ACHN (cell line): ENCODE measurements at places on chromosomes 4 and X.
A peak's percentile ranks its signal among the peaks of the same experiment; 100 is the strongest.

GRCh38 chr4:15381806-15382338 lies 46.0 kb upstream of the C1QTNF7 start:
- DNase-seq: no peak

GRCh38 chr4:176066757-176067156 lies 1.1 kb downstream of the WDR17 start:
- DNase-seq: no peak

GRCh38 chr4:168679819-168680218 lies 183.0 kb downstream of the PALLD start:
- DNase-seq: no peak

GRCh38 chr4:968221-968620 lies 5.1 kb downstream of the DGKQ start:
- no peak for DNase-seq

DNA sequence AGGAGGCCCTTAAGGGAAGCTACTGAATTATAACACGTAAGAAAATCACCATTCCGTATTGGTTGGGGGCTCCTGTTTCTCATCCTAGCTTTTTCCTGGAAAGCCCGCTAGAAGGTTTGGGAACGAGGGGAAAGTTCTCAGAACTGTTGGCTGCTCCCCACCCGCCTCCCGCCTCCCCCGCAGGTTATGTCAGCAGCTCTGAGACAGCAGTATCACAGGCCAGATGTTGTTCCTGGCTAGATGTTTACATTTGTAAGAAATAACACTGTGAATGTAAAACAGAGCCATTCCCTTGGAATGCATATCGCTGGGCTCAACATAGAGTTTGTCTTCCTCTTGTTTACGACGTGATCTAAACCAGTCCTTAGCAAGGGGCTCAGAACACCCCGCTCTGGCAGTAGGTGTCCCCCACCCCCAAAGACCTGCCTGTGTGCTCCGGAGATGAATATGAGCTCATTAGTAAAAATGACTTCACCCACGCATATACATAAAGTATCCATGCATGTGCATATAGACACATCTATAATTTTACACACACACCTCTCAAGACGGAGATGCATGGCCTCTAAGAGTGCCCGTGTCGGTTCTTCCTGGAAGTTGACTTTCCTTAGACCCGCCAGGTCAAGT lies 6.9 kb upstream of the MSANTD1 start:
- no peak for DNase-seq

- DNase-seq: peak; percentile 40
These were observed 256.3 kb downstream of the CENPC start for GRCh38 chr4:67288964-67289363.

DNA sequence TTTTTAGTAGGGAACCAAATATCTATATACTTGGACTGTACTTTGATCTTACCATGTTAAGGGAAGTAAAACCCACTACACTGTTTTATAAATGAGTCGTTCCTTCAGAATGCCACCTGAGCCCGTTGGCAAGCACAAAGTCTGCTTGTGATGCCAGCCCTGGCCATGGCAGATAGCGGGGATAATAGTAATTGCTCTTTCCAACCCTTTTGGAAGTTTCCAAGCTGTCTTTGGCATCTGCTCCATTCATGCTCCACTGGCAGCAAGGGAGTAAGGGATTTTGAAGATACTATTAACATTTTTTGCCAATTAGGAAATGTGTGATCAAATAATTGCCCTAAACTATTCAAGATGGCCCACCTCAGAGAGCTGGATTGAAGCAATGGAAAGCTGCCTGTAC lies 689.2 kb upstream of the SLIT2 start:
- no peak for DNase-seq

DNA sequence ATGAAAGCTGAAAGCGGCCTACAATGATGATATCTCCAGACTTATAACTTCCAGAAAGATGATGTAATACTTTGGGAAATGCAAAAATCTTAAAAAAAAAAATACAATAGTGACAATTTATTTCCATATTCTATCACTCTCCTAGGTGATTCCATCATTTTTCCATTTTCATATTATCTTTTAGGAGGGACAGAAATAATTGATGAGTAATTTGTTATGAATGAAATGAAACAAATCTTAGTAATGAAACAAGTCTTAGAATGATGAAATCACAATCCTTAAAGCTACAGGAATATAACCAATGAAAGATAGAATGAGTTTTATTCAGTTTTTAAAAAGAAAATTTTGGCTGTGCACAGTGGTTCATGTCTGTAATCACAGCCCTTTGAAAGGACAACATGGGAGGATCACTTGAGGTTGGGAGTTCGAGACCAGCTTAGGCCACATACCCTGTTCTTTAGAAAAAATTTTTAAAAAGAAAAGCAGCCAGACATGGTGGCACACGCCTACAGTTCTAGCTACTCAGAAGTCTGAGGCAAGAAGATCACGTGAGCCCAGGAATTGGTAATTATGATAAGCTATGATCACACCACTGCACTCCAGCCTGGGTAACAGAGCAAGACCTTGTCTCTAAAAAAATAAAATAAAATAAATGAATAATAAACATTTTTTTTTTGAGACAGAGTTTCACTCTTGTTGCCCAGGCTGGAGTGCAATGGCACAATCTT lies 21.7 kb downstream of the CLOCK start:
- no peak for DNase-seq

- peak; percentile 18 for DNase-seq
These were observed 2440.0 kb downstream of the PCDH7 start for GRCh38 chr4:33160126-33160525.

DNA sequence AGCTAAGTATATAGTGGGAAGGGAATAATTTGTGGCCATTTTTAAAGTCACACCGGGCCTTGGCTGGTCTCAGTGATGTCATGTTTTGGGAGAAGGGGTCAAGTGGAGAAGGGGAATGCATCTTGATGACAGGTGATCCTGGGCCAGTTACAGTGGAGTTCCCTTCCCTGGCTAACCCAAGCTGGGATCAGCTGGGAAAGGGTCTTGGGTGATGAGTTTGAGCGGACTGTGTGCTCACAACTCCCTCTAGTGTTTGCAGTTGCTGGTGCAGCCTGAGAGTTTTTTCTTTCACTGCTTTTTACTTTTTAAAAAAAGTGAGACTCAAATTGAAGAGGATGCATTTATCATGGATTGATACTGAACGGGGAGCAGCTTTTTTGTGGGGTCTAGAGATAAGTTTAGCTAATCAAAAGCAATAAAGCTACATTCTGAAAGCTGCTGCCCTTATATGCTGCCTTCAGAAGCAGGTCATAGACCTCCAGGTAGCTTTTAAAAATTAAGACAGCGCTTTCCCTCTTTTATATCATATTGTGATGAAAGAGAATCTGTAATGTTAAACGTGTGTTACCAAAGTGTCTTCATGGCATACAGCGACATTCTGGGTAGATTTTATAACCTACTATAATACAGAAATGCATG lies 164.7 kb downstream of the DCLK2 start:
- peak; percentile 38 for DNase-seq

DNA sequence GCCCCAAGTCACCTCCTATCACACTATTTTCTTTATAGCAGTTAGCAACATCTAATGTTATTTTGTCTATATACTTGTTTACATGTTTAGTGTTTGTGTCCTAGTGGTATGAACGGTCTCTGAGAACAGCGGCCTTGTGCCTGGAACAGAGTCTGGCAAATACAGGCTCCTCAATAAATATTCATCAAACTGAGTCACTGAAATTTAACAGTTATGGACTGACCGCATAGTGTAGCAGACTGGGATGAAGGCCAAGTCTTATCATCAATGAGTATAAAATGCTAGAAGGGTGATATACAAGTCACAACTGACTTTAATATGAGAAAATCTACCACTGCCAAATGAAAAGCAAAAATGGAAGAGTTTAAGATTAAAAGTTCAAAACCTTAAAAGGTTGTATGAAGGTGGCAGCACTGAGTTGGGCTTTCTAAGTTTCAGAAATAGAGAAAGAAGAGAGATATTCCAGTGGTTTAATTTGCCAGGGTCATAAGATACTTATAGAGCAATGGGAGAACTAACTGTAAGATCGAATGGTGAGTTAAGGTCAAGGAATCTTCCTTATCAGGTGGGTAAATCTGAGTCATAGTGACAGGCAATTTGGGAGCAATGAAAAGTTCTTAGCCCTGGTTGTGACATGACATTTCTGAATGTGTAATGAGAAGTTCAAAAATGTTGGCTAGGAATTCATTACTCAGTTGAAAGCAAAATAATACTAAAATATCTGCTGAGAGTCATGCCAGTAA lies 34.9 kb downstream of the ELOVL6 start:
- DNase-seq: peak; percentile 4

- DNase-seq: no peak
These were observed 102.7 kb upstream of the CCSER1 start for GRCh38 chr4:90024519-90024918.

DNA sequence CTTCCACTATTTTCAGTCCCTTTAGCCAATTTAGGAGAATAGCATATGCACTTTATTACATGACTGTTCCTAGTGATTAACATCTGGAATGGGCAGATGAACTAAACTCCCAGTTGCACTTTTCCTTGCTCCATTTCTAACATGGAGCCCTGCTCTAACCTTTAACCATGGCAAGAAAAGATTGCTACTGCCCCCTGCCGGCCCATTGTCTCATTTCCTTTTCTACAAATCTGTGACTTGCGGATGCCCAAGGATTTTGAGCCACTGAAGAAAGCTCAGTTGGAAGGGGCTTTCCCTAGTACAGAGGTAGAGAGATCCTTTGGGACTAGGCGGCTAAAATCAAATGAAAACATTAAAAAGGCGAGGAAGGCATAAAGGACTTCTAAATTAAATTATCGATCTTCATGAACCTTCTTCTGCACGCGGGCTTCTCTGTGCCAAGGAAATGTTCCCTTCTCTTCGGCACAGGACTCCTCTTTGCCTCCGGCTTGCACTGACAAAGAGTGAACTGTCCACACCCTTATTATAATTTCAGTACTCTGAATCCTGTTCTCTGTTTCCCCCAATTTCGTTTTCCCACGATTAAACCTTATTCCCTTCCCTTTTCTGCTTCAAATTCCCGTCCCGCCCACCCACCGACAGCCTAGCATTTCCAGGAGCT lies 577 bp upstream of the GLRA2 start:
- peak; percentile 51 for DNase-seq

- no peak for DNase-seq
These were observed 88.4 kb downstream of the PDE5A start for GRCh38 chr4:119540249-119540648.

DNA sequence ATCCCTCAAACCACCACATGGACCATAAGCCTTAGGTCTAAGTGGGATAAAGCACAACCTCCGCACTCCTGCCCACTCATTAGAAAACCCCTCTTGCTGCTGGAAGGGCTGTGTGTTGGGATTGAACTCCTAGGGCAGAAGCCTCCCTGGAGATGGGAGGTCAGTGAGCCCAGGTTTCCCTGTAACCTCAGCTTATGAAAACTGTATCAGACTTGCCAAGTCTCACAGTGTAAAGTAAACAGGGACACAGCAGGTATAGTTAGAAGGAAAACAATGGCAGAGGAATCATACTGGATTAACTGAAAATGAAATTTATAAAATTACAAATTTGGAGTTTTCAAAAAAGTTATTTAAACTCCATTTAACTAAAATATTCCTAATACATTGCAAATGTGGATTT lies 29.9 kb downstream of the CASP6 start:
- DNase-seq: no peak

GRCh38 chrX:71533851-71534561 lies 1.1 kb downstream of the OGT start:
- DNase-seq: peak; percentile 37

DNA sequence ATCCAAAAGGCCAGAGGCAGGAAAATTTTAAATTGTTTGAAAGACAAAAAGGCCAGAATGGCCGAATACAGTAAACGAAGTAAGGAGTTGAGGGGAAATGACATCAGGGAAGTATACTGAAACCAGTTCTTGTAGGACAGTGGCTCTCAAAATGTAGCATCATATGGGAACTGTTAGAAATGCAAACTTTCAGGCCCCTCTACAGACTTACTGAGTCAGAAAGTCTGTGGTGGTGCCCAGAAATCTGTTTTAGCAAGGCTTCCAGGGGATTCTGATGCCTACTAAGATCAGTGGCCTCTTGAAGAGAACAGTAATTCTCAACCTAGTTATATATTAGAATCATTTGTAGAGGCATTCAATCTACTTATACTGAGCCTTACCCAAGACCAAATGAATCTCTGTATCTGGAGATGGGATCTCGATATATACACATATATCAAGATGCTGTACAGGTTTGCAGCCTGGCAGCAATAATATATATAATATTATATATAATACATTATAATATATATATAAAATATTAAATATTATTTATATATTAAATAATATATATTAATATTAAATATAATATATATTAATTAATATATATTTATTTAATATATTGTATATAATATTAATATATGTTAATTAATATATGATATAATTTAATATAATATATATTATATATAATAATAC lies 39.7 kb downstream of the ADAMTS3 start:
- DNase-seq: no peak

- no peak for DNase-seq
These were observed 82.3 kb downstream of the FREM3 start for GRCh38 chr4:143617994-143618679.
